ENCODE measurements at places on chromosomes 13 and 19.

GRCh38 chr13:89695343-89696257 is 1651.9 kb upstream of the MIR17HG start:
- no peak for DNase-seq

DNA sequence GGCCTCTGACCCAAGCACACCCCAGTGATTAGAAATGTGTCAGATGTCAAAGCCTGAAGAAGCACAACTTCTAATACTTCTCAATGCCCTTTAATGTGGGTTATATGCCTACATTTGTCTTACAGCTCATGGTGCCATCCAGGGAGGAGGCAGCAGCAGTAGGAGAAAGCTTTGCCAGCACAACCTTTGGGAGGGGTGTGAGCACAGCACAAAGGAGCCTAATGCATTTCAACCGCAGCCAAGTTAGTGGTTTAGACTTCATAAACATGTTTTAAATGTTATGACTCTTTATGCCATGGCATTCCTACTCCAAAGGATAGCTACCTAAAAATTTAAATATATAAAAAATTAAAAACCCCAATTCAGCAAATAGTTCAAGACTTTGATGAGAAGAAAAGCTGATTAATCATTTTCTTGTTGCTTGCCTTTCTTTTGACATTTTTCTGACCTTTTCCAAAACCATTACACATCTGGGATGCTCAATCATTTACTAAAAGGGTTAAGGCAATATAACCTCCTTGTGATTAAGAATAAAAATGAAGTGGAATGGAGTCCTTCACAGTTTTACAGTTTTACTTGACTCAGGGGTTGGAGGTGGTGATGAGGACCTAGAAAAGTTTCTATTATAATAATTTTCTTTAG is 142.7 kb downstream of the DLEU7 start:
- no peak for DNase-seq

DNA sequence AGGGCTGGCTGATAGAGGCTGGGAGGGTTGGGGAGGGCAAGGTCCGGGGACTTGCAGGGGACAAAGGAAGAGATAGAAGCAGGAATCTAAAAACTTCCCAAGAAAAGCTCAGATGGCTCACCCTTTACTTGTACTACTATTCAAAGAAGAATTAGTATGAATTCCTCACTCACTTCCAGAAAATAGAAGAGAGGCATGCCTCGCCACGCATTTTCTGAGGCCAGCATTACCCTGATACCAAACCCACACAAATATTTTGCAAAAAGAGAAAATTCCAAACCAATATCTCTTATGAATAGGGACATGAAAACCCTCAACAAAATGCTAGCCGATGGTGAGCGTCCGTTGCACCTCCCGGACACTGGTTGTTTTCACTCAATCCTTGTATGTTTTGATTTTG is 54.0 kb downstream of the ING1 start:
- no peak for DNase-seq

DNA sequence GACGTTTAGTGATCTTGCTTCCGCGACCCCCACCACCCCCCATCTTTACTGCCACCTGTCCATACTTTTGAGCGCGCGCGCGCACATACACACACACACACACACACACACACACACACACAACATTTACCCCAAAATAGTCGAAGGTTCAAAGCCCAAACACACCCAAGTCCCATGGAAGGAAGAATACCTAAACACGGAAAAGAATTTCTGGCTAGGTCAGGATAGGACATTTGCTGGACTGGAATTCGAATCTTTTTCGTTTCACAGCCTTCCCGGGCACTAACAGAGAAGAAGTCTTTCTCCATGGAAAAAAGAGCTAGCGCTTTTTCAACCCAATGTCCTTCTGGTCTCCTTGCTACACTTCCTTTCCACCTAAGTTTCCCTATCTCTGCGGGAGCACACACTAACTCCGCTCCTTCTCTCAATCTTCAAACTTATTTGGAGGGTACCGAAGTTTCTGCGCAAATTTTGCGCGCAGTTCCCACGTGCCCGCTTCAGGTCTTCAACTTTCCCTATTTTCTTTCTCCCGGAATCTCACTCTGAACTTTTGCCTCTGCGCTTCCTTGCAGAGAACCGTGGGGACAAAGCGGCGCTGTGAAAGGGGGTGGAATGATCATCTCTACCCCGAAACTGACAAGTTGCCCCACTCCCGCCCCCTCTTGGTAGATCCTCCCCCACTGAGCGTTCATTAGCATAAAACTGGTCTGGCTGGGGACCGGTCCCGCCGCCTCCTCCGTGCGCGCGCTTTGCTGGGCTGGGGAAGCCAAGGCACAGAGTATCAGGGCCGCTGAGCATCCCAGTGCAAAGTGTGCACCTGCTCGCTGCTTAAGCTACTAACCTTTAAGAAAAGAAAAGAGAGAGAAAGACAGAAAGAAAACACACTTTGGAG is 2.7 kb downstream of the DACH1 start:
- DNase-seq, result no peak

- no peak for DNase-seq
Measured at GRCh38 chr13:43303033-43303729, 279.8 kb downstream of the DNAJC15 start.

- DNase-seq, result no peak
Measured at GRCh38 chr19:39740395-39740794, 2.6 kb upstream of the CLC start.

DNA sequence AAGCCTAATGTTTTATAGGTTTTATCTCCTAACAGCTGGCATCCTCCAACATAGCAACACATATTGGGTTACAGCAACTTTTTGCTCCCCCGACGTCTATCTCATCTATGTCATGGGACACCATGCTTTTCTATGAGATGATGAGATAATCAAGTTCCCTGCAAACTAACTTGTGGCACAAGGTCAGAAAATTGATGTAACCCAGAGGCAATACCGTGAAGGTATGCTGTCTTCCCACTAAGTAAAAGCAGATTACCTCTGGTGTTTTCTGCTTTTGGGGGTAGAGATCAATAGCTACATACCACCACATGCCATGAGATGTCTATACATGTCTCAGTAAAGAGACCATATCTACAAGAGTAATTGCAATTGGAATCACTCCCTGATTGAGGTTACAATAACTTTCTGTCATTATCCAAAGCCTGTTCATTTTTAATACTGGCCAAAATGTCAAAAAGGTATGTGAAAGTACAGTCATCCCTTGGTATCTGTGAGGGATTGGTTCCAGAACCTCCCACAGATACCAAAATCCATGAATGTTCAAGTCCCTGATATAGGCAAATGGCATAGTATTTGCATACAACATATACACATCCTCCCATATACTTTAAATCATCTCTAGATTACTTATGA is 131.3 kb downstream of the CYSLTR2 start:
- DNase-seq, result no peak

DNA sequence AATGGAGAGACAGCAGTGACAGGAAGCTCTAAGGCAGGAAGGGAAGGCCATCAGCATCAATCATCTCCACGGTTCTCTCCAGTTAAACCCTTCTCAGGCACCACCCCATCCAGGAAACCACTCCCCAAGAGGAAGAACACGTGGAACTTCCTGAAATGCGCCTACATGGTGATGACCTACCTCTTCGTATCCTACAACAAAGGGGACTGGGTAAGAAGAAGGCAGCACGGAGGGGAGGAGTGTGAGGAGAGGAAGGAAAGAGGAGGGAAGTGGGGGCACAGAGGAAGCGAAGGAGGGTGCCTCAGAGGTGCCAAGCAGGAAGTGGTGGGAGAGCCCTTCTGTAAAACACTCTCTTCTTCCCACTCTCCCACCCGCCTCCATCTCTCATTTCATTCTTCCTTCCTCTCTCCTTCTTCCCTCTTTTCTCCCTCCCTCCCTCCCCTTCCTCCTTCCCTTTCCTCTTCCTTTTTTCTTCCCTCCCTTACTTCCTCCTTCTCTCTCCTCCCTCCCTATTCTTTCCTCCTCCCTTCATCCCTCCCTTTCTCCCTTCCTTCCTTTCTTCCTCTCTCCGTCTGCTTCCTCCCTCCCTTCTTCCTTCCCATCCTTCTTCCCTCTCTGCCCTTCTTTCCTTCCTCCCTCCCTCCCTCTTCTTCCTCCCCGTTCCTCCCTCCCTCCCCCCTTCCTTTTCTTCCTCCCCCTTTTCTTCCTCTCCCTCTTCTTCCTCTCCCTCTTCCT is 12.6 kb downstream of the ZSCAN5A start:
- no peak for DNase-seq

- DNase-seq, result no peak
Measured at GRCh38 chr19:6610934-6611852, 20.2 kb upstream of the CD70 start.

DNA sequence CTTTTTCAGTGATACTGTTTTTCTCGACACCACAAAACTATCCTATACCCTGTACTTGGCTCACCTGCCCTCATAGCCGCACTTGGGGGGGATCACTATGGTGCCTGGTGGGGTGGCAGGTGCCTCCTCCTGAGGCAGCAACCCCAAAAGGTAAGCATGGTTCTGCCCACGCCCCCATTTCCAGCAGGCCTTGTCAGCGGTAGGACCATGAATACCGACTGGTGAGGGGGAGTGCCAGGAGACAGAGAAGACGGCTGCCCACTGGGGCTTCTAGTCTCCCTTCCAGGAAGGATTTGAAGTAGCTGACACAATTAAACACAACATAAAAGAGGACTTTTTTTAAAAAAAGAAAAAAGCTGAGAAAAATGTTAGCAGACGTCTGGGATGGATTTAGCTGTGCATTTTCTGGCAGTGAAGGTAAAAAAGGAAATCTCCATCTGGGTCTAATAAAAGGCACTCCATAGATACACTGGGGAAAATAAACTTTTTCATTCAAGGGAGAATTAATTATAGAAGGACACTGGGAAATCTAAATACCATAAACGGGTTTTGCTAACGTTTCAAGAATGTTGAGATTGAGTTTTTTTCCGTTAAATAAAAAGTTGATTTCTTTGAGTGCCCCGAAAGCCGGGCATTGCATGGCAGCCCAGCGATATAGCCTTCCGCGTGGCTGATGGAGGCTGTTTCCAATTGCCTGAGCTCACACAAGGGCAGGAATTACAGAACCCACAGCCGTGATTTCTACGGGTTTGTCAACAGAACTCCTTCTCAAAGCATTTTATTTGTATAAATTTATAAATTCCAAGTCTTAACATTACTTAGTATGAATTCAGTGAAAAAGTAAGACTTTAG is 45.1 kb downstream of the ATP11A start:
- DNase-seq, result no peak

DNA sequence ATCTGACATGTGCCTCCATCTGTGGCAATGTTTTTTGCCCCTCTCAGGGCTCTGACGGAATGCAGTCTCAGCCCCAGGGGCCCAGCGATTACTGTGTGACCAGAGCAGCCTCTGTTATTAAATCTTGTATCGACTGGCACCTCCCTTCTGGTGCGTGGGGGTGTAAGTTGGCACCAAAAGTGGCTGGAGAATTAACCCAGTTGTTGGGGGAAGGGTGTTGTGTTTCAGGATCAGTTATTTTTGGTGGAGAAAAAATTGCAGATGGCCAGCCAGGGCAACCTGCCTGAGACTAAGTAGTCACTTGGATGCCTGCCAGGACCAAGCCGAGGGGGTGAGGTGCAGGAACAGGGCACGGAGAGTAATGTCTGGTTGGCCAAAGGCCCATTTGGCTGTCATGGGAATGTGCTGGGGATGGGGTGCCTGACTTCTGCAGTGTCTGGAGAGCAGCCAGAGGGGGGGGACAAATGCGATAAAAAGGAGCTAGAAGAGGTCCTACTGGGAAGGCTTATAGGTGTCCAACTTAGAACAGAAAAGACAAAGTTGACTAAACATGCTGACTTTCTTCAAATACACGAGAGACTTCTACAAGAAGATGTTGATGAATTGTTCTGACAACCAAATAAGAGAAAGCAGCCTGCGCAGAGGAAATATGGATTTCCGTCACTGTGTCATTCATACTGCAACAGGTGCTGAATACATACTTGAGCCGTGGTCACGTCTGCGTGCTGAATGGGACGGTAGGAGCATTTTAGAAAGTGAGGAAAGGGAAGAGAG is 69.8 kb downstream of the SIAH3 start:
- DNase-seq, result no peak

DNA sequence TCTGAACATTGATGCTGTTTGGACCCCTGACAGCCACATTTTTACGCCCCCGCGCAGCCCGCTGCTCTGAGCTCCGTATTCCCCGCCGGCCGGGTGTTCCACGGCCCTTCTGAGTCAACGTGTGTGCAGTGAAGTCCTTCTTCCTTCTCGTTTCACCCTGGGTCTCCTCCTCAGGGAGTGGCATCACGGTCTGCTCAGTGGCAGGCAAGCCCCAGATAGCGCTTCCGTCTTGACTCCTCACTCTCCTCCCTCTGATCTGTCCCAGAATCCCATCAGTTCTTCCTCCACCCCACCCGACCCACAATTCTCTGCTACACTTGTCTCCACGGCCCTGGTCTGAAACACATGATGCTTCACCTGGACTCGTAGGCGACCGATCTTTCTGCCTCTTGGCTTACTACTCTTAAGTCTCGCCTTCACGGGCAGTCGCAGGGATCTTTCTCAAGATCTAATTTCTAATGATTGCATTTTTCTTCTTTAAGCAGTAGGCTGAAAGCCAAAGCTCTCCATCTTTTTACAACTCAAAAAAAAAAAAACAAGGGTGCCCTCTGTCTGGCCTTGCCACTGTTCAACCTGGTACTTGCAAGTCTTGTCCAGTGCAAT is 33.9 kb downstream of the CCNE1 start:
- DNase-seq, result no peak

DNA sequence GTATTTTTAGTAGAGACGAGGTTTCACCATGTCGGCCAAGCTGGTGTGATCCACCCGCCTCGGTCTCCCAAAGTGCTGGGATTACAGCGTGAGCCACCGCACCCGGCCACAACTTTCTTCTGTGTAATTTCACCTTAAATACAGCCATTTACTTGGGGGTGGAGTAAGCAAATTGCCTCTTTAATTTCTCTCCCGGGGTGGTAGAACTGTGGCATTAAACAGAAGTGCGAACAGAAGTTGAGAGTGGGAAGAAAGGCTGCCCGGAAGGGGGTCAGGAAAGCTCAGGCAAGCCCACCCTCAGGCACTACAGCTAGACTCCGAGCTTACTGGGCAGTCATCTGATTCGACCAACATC is 475 bp upstream of the DNAJC15 start:
- DNase-seq, result no peak

DNA sequence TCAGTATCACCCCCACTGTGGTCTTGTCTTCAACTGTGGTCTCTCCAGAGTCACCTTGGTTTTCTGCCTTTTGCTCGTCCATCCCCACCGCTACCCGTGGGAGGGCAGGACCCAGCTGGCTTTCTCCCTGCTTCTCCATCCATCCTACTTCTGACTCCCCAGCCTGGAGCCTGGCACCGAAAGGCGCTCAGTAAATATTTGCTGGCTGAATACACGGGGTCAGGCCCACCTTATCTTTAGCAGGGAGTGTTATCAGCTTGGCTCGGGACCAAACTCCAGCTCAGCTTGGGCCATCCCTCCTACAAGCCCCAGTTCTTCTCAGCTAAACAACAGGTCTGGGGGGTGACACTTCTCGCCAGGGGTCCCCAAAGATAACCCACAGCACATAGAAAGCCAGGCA is 62.0 kb upstream of the KLF2 start:
- no peak for DNase-seq

DNA sequence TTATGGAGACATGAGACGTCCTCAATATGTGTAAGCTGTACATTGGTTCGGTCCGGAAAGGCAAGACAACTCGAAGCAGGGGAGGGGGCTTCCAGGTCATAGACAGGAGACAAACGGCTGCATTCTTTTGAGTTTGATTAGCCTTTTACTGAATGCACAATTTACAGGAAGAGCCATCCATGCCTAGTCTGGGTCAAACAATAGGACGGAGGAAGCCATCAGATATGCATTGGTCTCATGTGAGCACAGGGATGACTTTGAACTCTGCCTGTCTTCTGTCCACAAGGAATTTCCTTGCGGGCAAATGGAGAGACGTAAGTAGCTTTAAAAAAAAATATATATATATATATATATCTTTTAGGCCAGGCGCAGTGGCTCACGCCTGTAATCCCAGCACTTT is 1.9 kb upstream of the CCNP start:
- no peak for DNase-seq
